ENCODE measurements at places on chromosomes 6 and 20. TPM values are rescaled to one million over a fixed set of nuclear protein-coding genes. Genes with fewer than 3 reads are reported as not detected.

SIRPG gene
- total RNA-seq, result not detected

C20orf204 gene
- 0.32 TPM for total RNA-seq

SPEF1 gene
- not detected for total RNA-seq

CRISP2 gene
- total RNA-seq, result not detected

ASIP gene
- total RNA-seq, result not detected

DEF6 gene
- total RNA-seq, result 4.9 TPM

EYS gene
- total RNA-seq, result not detected
